Heart right ventricle (tissue), 16 donors: ENCODE measurements at places on chromosomes 4 and X. TPM values are rescaled to one million over a fixed set of nuclear protein-coding genes. Genes with fewer than 3 reads are reported as not detected.

ADH5 gene
- total RNA-seq: 225 TPM

DNA sequence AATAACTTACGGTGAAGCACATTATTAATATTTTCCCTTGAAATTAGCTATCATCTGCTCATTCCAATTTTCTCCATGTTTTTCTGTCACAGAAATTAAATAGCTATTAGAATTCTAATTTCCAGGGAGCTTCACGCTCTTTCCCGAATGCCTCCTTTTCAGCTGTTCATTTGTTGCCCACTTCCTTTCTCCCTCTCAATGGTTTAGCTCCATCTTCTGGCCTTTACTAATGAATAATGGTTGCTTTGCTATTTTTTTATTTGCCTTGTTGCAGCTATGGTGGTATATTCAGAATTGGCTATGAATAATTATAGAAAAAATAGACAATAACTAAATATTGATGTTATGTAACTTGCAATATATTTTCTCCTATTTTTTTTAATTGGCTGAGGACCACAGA lies 70.5 kb downstream of the GRIA2 start:
- no peak for DNase-seq

GRCh38 chr4:108035691-108036090 lies 46.0 kb downstream of the HADH start:
- no peak for DNase-seq

RPS6KA6 gene
- 0.47 TPM for total RNA-seq

- DNase-seq: no peak
Observed at GRCh38 chr4:183438458-183439113, 5.8 kb upstream of the CDKN2AIP start.

SPANXA2 gene
- not detected for total RNA-seq

PRDX4 gene
- total RNA-seq: 27.3 TPM
